Subcutaneous adipose tissue (tissue), 4 donors: ENCODE measurements at places on chromosomes 11 and 22. TPM values are rescaled to one million over a fixed set of nuclear protein-coding genes. Genes with fewer than 3 reads are reported as not detected.

TRIM44 gene
- 39.2 TPM for total RNA-seq

SYTL2 gene
- 24.0 TPM for total RNA-seq

SCGB1C1 gene
- not detected for total RNA-seq

NPAS4 gene
- not detected for total RNA-seq

RIBC2 gene
- not detected for total RNA-seq

SERPING1 gene
- total RNA-seq, result 653 TPM
